CD4-positive, CD25-positive, alpha-beta regulatory T cell (primary cell): ENCODE measurements at places on chromosomes 3 and 15. TPM values are rescaled to one million over a fixed set of nuclear protein-coding genes. Genes with fewer than 3 reads are reported as not detected.

MINAR1 gene
- 0.42 TPM for total RNA-seq

DUOXA2 gene
- not detected for total RNA-seq

ADIPOQ gene
- total RNA-seq: not detected

UPK1B gene
- not detected for total RNA-seq

PLA2G4E gene
- total RNA-seq: not detected

THRB gene
- total RNA-seq: 0.30 TPM

SNTN gene
- not detected for total RNA-seq

SYNPR gene
- total RNA-seq: not detected

GOLGA6L10 gene
- 2.3 TPM for total RNA-seq

ZNF620 gene
- 2.4 TPM for total RNA-seq
